ENCODE measurements at places on chromosomes 3 and 15. TPM values are rescaled to one million over a fixed set of nuclear protein-coding genes. Genes with fewer than 3 reads are reported as not detected.

DNA sequence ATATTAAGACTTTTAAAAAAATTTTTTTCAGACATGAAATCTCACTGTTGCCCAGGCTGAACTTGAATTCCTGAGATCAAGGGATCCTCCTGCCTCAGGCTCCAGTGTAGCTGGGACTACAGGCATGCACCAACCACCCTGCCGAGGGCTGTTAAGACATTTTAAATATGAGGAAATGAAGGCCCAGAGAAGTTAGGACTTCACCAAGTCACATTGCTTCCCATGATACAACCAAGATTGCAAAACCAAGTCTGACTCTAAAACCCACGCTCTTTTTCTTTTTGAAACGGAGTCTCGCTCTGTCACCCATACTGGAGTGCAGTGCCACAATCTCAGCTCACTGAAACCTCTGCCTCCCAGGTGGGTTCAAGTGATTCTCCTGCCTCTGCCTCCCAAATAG lies 28.0 kb downstream of the PTPN9 start:
- no peak for DNase-seq

- no peak for DNase-seq
These were observed 47.9 kb downstream of the ST3GAL6 start for GRCh38 chr3:98811048-98811447.

DNA sequence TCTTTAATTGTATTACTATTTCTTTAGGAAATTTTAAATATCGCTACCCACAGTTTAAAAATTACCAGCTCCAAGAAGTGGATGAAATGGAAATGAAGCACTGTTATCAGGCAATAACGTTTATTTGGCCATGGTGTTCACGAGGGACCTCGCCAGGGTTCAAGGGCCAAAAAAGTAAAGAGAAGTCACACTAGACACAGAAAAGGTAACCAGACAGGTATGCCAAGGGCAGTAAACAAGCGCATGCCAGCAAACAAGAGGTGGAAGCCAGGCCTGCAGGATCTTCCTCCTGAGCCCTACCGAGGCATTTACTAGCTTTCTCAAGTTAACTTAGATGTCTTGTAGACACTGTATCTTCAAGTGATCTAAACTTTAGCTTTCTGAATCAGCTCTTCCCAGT lies 113.5 kb downstream of the PLD1 start:
- no peak for DNase-seq

- no peak for DNase-seq
These were observed 45.5 kb downstream of the RAF1 start for GRCh38 chr3:12618426-12618825.

DNA sequence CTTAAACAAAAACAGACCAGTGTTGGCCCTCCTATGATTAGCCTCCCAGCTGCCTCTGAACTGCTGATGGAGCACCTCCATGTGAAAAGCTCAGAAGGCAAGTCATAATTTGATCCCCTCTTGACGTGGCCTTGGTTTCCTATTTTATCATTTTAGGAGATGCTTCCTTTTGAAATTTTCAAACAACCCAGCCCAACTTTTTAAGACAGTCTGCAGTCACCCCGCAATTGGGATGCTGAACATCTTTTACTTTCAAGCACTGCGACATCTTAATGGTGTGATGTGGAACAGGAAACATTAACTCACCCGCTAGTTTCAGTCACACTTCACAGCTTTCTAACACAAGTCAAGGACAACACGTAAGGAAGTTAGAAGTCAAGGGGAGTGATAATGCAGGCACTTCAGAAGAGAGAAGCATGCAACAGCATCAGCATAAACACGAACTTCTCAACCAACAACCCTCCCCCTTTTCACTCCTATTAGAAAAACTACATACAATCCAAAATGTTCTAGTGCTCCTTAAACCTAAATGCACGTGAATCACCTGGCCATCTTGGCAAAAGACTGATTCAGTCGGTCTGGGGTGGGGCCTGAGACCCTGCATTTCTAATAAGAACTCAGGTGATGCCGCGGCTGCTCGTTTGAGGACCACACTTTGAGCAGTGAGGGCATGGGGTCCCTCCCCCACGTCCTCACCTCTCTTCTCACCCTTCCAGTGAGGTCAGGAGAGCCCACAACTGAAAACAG lies 161.5 kb downstream of the FOXP1 start:
- no peak for DNase-seq

DNA sequence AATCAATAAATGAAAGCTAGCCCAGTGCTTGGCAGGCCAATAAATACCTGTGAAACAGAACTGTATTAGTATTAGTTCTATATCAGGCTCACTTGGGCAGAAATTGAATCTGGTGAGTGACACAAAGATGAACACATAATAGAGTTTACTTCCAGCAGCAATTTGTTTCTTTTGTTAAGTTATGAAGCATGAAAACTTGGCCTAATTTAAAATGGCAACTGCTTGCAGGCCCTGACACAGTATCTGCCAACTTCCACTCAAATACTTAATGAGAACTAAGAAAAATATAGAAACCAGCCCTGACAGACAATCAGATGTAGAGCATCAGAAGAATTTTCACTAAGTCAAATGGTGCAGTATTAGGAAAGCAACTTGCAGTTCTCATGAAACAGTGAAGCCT lies 37.6 kb upstream of the LRIG1 start:
- DNase-seq, result no peak

CPOX gene
- 27.2 TPM for total RNA-seq

BTD gene
- 37.6 TPM for total RNA-seq

- DNase-seq, result peak; percentile 18
These were observed 99.4 kb downstream of the FBLN2 start for GRCh38 chr3:13648060-13649001.

POPDC2 gene
- 1.3 TPM for total RNA-seq

GRCh38 chr15:84658788-84659411 lies 901 bp upstream of the NMB start:
- no peak for DNase-seq

- no peak for DNase-seq
These were observed 200.1 kb downstream of the GABRB3 start for GRCh38 chr15:26572602-26573350.

CYP1A2 gene
- total RNA-seq, result not detected

POLQ gene
- 1.6 TPM for total RNA-seq

DNA sequence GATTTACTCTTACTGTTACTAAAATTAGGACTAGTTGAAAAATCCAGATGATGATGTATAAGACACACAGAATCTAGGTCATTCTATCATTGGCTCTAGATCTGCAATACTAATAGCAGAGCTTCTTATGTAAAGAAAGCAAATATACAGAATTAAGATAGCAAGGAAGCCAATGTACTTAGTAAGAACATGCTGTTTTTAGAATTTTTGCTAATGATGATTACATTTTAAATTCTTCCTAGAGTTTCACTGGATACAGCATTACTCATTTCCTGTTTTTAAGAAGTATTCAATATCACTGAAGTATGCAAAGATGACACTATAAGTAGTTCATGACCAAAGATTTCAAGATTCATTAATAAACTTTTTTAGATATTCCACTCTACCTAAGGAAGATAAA lies 60.7 kb downstream of the CFAP20DC start:
- DNase-seq, result no peak

GRCh38 chr15:36921484-36922091 lies 178.8 kb downstream of the MEIS2 start:
- no peak for DNase-seq

GRCh38 chr3:54988302-54988837 lies 60.5 kb upstream of the LRTM1 start:
- no peak for DNase-seq

DNA sequence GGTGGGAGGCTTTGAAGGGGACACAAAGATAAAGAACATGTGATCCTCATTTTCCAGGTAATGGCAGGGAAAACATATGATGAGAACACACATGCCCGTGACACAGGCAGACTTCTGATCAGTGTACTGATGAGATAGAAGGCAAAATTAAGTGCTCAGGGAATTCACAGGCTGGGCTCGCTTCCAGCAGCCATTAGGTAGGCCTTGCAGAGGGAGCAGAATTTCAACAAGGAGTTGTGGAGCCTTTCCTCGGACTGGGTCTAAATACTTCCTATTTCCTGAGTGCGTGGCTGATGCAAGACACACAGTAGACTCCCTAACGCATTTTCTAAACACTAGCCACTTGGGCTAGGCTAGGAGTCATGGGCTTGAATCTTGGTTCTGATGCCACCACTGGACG lies 74.0 kb upstream of the ETV5 start:
- DNase-seq, result no peak

GRCh38 chr3:99885851-99886250 lies 68.2 kb downstream of the CMSS1 start:
- DNase-seq, result no peak

DNA sequence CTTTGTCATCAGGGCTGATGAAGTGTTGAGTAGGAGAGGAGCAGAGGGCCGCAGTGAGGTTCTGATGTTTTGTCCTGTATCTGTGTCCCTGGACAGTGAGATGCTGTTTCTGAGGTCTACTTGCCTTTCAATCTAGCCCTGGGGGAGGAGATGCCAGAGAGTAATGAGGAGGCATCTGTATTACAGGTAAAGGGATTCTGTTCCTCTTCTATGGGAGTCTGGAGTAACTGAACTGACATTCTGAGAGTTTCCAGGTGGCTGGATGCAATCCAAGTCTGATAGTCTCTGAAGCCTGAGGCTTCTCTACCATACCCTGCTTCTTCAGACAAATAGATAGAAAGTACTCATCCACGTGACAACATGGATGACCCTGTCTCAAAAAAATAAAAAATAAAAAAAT lies 60.9 kb downstream of the IL12A start:
- DNase-seq, result no peak

GOLGA6D gene
- not detected for total RNA-seq

DNA sequence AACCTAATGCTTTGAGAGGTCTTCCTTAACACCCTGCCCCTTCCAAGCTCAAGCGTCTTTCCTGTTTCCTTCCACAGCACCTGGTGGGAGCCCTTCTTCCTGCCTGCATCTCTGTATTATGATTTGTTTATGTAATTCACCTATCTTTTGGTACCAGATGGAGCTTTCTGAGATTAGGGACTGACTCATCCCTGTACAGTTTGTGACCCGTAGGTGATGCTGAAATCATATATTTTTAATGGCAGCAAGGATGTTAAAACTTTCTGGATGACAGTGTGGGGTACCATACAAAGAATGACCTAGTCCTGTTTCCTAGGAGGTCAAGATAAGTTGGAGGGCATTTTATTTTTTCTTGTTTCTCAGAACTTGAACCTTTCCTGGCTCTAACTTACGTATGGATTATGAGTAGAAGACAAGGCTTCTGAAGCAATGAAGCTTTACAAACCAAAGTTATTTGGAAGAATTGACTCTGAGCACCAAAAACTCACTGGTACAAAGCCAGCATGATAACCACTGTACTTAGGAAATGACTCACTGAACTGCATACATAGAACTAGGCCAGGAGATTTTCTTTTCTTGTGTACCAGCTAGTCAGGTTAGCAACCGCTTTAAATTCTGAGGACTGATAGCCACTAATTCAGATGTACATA lies 46.6 kb downstream of the HHLA2 start:
- peak; percentile 41 for DNase-seq

DNA sequence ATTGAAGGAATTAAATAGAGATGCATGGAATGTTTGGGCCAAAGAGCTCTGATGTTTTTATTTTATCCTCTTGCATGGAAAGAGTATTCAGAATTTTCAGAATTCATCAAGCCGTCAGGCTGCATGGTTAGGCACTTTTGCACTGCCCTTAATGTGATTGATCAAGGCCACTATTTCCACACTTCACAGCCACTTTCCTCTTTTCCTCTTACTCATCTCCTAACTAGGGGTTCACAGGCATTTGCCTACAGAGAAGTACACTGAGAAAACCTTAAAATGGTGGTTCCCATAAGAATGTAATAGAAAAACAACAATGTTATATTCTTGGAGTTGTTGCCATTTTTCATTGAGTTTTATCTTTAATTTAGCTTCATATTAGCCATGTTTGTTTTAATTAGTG lies 10.9 kb downstream of the SLC35A5 start:
- no peak for DNase-seq

- no peak for DNase-seq
These were observed 44.7 kb upstream of the C2CD4B start for GRCh38 chr15:62209821-62210220.

DNA sequence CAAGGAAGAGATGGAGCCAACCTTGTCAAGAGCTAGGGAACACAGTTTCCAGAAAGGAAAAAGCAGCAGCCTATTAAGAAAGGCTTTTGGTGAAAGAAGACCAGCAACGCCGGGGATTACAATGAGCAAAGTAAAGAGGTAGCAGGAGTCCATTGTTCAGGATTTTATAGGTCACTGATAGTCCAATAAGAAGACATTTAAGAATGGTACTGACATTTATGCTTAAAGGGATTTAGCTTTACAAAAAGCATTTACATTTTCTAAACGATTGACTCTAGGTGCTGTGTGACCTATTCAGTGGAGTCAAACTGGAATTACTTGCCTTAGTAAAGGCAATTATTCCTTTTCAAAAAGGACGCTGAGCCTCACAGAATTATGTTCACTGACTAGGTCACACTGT lies 40.8 kb downstream of the CSNK1G1 start:
- no peak for DNase-seq

DNA sequence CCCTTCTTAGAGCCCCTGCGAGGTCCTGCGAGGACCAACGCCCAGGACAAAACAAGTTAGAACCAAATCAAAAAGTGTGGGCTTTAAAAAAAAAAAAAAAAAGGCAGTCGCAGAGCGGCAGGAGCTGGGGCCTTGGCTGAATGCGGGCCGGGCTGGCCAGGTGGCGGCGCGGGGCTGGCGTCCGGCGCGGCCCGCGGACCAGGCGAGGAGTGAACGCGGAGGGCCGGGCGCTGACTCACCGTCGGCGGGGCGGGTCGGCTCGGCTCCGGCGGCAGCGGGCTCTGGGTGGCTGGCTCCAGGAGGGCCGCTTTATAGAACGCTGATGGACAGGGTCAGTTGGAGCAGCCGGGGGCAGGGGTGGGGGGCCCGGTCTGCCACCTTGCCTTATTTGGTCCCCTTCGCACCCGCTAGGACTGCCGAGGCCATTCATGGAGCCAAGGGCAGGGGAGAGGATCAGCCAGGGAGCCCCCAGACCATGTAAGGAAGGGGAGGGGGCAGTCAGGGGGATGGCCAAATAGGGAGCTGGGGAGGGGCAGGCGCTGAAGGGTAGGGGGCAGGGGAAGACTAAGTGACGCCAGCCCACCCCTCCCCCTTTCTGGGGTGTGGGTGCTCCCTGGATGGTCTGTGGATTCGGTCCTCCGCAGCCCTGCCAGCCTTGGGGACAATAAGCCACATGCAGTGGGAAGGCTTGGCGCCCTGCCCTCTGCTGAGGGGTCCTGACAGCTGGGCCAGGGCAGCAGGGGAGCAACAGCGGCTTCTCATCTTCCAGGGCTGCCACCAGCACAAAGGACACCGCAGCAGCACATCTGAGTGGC lies at the start of gene ACTC1:
ACTC1 (minus strand) TSS at position 283 of the 815 bp plus-strand sequence. CDS start 741 bp downstream, outside the sequence.
- no peak for DNase-seq
